ENCODE measurements at places on chromosomes 2 and 18. TPM values are rescaled to one million over a fixed set of nuclear protein-coding genes. Genes with fewer than 3 reads are reported as not detected.

CHRNG gene
- total RNA-seq, result not detected

NEU2 gene
- total RNA-seq, result not detected

ALK gene
- under 0.01 TPM for total RNA-seq

VWC2L gene
- under 0.01 TPM for total RNA-seq

IL1RL2 gene
- not detected for total RNA-seq

SERPINB2 gene
- total RNA-seq, result 0.27 TPM

FAHD2A gene
- total RNA-seq, result 40.1 TPM

UGT1A4 gene
- not detected for total RNA-seq

PIEZO2 gene
- total RNA-seq, result 1.3 TPM

EHD3 gene
- 18.9 TPM for total RNA-seq

CLEC4F gene
- total RNA-seq, result not detected

AGPS gene
- 45.0 TPM for total RNA-seq

CCL20 gene
- total RNA-seq, result not detected

CPSF3 gene
- total RNA-seq, result 31.5 TPM

PLEK gene
- total RNA-seq, result 48.2 TPM

ABCG8 gene
- under 0.01 TPM for total RNA-seq

PSMD14 gene
- total RNA-seq, result 23.4 TPM

XDH gene
- 0.54 TPM for total RNA-seq

SUCLG1 gene
- total RNA-seq, result 30.4 TPM

MRPS9 gene
- 8.6 TPM for total RNA-seq

ESPNL gene
- 1.1 TPM for total RNA-seq

MYO7B gene
- total RNA-seq, result 1.9 TPM

CDH2 gene
- 3.5 TPM for total RNA-seq

CHST10 gene
- total RNA-seq, result 18.0 TPM

DLGAP1 gene
- total RNA-seq, result 0.27 TPM

L3MBTL4 gene
- total RNA-seq, result 8.1 TPM

CABLES1 gene
- total RNA-seq, result 18.3 TPM

GREB1L gene
- total RNA-seq, result not detected

EFHD1 gene
- not detected for total RNA-seq

CFC1 gene
- not detected for total RNA-seq

GPBAR1 gene
- 0.54 TPM for total RNA-seq

C18orf63 gene
- not detected for total RNA-seq

UCN gene
- 2.2 TPM for total RNA-seq

CAPN14 gene
- 1.9 TPM for total RNA-seq

TMEM169 gene
- under 0.01 TPM for total RNA-seq

RGPD8 gene
- 9.4 TPM for total RNA-seq

SERPINB3 gene
- not detected for total RNA-seq

ANKRD29 gene
- under 0.01 TPM for total RNA-seq

CD207 gene
- not detected for total RNA-seq

DYNAP gene
- not detected for total RNA-seq

TMEM163 gene
- 17.2 TPM for total RNA-seq

SETBP1 gene
- total RNA-seq, result 16.2 TPM

AGXT gene
- total RNA-seq, result not detected

TUBA4B gene
- total RNA-seq, result not detected

CENPA gene
- total RNA-seq, result 0.81 TPM

VIL1 gene
- under 0.01 TPM for total RNA-seq

FAM117B gene
- total RNA-seq, result 4.3 TPM

CCDC150 gene
- 0.81 TPM for total RNA-seq

TCF4 gene
- 127 TPM for total RNA-seq

AMER3 gene
- under 0.01 TPM for total RNA-seq

SIX3 gene
- total RNA-seq, result not detected

C2orf78 gene
- total RNA-seq, result not detected

NETO1 gene
- total RNA-seq, result not detected

NTSR2 gene
- total RNA-seq, result not detected

ID2 gene
- total RNA-seq, result 360 TPM

LANCL1 gene
- total RNA-seq, result 35.0 TPM

GRHL1 gene
- total RNA-seq, result 0.54 TPM

IL36G gene
- not detected for total RNA-seq

IL1R2 gene
- not detected for total RNA-seq

G6PC2 gene
- under 0.01 TPM for total RNA-seq
